ENCODE measurements at places on chromosomes 4 and X. TPM values are rescaled to one million over a fixed set of nuclear protein-coding genes. Genes with fewer than 3 reads are reported as not detected.

- no peaks in the 10 kb centered on the region for H3K27me3 ChIP-seq
- peak overlapping the region; percentile 88 for H3K27ac ChIP-seq
- peak overlapping the region; percentile 6 for H3K4me3 ChIP-seq
- no peak for DNase-seq
- peaks cover 33% of the 10 kb centered on the region for H3K4me1 ChIP-seq
- H3K36me3 ChIP-seq, result peaks cover 8% of the 10 kb centered on the region
These were observed 1.4 kb upstream of the MAGED1 start for GRCh38 chrX:51891821-51892551.

DNA sequence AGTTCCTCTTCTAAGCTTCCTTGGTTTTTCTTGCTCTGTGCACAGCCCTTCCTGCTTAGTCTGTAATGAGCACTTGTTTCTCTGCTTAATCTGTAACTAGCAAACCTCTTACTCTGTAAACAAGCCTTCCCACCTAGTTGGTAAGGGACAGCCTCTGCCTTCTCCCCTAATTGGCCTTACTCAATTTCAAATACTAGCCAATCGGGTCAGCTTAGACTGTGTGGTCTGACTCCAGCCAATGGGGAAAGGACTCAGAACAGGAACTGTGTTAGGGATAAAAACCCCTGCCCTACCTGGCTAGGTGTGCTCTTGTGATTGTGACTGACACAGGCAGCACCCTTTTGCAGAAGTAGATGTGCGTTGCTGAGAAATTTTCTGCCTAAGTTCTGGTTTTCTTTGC is 136.5 kb upstream of the AADAT start:
- H3K4me3 ChIP-seq, result no peak overlapping the region
- H3K36me3 ChIP-seq, result no peaks in the 10 kb centered on the region
- no peaks in the 10 kb centered on the region for H3K27me3 ChIP-seq
- DNase-seq, result no peak
- H3K27ac ChIP-seq, result no peak overlapping the region

Gene PNMA5
- total RNA-seq, result not detected

Gene GABRE
- 1.4 TPM for total RNA-seq

DNA sequence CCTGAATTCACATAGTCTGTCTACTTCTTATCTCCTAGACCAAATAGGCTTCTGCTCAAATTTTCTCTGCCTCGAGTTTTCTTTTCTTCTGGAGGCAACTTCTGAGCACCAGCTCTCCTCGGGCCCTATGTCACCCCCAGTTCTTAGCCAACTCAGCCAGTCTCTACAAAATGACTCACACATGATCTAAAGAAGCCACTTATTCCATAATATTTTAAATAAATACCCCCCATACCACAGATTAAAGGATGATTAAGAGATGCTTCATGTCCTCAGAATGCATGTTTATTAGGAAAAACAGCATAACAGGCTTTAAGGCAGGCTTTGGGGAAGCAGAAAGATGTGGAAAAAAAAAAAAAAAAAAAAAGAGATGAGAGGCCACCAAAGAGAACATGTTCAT is 36.6 kb upstream of the DDX53 start:
- H3K27ac ChIP-seq, result no peak overlapping the region
- no peak for DNase-seq
- no peaks in the 10 kb centered on the region for H3K36me3 ChIP-seq
- H3K4me1 ChIP-seq, result no peaks in the 10 kb centered on the region

- no peaks in the 10 kb centered on the region for H3K27me3 ChIP-seq
- H3K36me3 ChIP-seq, result no peaks in the 10 kb centered on the region
- H3K4me1 ChIP-seq, result peaks cover 16% of the 10 kb centered on the region
- H3K4me3 ChIP-seq, result no peak overlapping the region
- no peak for DNase-seq
These were observed 117.2 kb downstream of the GASK1B start for GRCh38 chr4:158055668-158056067.

Gene SOX3
- total RNA-seq, result not detected

DNA sequence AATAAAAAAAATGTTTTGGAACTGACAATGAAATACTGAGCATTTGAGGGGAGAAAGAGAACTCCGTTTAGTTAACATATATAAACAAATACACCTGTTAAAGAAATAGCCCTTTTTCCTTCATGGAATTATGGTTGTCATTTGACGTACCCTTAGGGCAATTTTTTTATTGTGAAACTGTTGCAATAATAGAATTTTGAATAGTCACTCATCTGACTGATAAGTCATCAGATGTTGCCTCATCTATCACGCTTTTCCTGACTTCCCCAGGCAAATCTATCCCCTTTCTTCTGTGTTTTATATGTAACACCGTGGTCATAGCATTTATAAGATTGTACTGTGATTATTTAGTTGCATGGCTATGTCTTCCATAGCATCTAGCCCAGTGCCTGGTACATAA is 69.0 kb upstream of the HDAC8 start:
- H3K27ac ChIP-seq, result no peak overlapping the region
- no peaks in the 10 kb centered on the region for H3K36me3 ChIP-seq
- H3K4me3 ChIP-seq, result no peak overlapping the region
- no peak for DNase-seq

Gene NR3C2
- total RNA-seq, result 0.75 TPM
